ENCODE measurements at places on chromosomes 12 and 14.

- DNase-seq = no peak
These were observed 8.6 kb downstream of the VTI1B start for GRCh38 chr14:67665868-67666267.

GRCh38 chr12:9329019-9329418 is 120.8 kb upstream of the PZP start:
- no peak for DNase-seq

- DNase-seq = peak; percentile 46
These were observed 37.6 kb downstream of the BCAT1 start for GRCh38 chr12:24911271-24911791.

GRCh38 chr12:53333845-53334244 is 2.3 kb downstream of the SP7 start:
- DNase-seq = no peak

- DNase-seq = no peak
These were observed 19.0 kb downstream of the EIF4B start for GRCh38 chr12:53025250-53025649.

DNA sequence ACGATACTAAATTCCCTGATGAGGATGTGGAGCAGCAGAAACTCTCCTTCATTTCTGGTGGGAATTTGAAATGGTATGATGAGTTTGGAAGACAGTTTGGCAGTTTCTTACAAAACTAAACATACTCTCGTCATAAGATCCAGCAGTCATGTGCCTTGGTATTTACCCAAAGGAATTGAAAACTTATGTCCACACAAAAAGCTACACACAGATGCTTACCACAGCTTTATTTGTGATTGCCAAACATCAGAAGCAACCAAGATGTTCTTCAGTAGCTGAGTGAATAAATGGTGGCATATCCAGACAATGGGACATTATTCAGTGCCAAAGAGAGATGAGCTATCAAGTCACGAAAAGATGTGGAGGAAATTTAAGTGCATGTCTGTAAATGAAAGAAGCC is 10.7 kb upstream of the APOLD1 start:
- no peak for DNase-seq

GRCh38 chr12:105820429-105821125 is 318.2 kb downstream of the NUAK1 start:
- DNase-seq = peak; percentile 64

DNA sequence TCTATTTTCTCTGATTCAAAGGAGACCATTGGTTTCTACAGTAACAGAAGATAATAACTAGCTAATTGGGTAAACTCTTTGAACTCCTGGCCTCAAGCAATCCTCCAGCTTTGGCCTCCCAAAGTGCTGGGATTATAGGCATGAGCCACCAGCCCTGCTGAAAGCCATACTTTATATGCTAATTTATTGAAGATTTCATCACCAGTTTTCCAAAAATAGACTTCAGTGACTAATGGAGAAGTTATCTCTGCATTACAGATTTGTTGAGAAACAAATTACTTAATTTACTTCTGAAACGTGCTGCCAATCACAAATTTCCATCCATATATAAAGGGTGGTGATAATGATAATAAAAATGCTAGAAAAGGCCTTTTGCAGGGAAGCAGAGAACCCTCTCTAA is 1758.1 kb upstream of the SEL1L start:
- no peak for DNase-seq

DNA sequence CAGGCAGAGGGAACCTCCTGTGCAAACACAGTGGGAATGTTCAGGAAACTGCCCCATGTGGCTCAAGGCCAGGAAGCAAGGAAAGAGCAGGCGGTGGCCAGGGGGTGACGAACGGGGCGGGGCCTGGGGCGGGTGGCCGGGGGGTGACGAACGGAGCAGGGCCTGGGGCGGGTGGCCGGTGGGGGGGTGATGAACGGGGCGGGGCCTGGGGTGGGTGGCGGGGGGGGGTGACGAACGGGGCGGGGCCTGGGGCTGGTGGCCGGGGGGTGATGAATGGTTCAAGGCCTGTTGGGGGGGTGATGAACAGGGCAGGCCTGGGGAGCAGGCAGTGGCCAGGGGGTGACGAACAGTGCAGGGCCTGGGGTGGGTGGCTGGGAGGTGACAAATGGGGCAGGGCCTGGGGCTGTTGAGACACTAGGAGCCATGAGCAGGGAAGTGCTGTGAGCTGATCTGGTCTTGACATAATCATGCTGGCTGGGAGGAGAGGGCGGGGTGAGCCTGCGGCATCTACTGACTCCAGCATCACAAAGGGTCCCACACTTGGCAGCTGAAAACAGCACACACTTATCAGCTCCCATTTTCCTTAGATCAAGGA is 62.7 kb upstream of the FBRSL1 start:
- no peak for DNase-seq

DNA sequence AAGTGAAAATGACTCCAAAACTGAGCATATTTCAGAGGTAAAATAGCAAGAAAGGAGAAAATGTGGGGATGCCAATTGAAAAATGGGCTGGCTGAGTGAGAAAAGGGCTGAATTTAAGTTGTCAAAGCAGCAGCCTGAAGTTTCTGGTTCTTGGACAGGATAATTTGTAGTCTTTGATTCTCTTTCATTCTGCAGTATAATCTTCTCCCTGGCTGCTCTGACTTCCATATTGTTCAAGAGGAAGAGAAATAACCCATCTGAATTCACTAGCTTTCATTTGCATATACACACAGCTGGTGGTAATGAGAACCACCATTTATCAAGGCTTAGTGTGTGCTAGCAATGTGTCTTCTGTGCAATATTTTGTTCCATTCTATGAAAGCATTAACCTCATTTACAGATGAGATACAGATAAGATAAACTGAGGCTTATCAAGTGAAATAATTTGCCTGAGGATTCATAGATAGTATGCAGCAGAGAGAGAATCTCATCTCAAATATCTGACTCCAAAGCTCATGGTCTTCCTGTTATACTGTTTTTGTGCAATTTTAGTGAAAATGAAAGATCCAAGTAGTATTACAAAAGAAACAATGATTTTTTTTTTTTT is 184.2 kb downstream of the TMTC2 start:
- DNase-seq = no peak

GRCh38 chr12:111067498-111067897 is 147.1 kb upstream of the MYL2 start:
- DNase-seq = no peak

GRCh38 chr14:93056840-93057585 is 58.7 kb downstream of the ITPK1 start:
- DNase-seq = no peak

DNA sequence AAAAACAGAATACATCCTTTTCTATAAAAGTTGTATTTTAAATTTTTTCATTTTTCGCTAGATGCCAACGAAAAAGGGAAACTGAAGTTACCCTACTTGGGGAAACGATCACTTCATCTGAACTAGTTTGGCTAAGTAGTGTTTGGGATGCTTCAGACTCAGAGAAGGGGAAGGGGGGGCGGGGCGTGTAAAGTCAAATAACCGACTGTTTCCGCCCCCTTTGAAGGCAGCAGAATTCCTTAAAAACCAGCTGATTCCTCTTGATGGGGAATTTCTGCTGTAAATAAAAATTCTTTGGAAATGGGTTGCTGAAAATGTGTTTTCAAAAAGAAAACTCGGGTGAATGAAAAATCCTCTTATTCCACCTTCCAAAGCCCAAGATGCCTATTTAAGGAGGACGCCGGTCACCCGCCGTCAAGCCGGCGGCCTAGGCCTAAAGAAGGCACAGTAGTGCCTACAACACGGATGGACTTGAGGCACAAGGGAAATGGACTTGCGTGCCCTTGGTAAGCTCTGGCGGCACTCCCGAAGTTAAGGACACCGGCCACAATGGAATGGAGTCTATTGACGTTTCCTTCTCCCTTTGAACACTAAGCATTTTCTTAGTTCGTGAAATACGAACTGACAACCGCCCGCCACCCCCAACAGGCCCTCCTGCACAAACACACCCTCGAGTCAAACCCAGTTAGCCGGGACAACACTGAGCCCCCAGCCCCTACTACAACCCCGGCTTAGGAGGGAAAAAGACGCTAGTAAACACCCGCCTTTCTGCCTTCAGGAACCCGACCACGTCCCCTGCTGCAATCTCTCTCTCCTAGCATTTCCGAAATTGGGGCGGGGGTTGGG is 1.9 kb downstream of the ATXN2 start:
- DNase-seq = no peak

DNA sequence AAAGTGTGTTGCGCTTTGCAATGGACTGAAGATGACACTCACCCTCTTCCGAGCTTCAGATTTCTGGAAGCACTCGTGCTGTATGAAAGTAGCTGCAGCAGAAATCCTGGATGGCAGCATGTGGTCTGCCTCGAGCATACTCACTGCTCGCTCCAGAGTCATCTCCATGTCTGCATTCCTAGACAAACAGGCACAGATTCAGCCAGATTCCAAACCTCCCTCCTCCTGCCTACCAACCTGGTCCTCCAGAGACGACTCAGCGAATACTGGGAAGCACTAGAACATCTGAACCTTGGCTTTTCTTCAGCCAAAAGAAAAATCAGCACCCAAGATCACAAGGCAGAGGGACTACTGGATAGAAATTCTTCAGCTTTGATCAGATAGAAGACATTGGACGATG is 27.7 kb downstream of the PKP2 start:
- no peak for DNase-seq

DNA sequence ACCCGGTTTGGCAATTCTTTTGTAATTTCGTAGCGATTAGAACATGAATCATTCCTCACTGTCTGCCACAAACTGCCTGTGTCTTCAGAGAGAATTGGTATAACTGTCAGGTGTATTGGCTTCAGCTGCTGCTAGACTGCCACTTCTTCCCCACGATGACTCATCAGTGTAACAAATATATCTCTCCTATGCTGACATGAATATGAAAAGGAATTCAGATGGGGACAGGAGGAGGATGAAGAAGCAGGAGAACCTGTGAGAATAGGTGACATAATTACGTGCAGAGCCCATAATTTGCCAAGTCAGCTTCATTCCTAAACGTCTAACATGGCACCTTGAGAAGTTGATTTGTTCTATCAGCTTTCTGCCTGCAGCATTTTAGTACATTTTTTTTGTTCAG is 64.9 kb downstream of the FRMD6 start:
- no peak for DNase-seq

DNA sequence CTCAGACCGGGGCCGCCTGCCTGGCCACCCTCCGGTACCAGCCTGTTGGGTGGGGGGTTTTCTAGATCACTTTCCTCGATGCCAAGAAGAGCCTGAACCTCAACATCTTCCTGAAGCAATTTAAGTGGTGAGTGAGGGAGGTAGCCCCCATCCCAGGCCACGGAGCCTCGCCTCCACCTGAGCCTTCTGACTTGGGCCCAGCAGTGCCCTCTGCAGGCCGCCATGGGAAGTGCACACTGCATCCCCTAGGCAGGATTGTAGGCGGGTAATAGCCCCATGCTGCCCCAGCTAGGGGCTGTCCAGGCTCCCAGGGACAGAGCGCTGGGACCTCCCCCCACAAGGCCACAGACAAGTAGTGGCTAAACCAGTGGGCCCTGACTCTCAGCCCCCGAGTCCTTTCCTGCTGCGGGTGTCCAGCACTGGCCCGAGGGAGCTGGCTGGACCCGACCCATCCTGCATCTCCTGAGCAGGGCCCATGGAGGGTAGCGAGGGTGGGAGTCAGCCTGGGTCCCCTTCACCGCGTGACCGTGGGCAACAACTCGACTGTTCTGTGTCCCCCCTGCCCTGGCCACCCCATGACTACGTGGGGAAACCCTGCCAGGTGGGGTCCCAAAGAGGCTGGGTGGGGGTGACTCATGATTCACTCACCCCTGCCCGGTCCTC is 15.3 kb upstream of the ADSS1 start:
- DNase-seq = no peak

GRCh38 chr12:109029411-109029810 is 8.5 kb upstream of the SVOP start:
- no peak for DNase-seq

DNA sequence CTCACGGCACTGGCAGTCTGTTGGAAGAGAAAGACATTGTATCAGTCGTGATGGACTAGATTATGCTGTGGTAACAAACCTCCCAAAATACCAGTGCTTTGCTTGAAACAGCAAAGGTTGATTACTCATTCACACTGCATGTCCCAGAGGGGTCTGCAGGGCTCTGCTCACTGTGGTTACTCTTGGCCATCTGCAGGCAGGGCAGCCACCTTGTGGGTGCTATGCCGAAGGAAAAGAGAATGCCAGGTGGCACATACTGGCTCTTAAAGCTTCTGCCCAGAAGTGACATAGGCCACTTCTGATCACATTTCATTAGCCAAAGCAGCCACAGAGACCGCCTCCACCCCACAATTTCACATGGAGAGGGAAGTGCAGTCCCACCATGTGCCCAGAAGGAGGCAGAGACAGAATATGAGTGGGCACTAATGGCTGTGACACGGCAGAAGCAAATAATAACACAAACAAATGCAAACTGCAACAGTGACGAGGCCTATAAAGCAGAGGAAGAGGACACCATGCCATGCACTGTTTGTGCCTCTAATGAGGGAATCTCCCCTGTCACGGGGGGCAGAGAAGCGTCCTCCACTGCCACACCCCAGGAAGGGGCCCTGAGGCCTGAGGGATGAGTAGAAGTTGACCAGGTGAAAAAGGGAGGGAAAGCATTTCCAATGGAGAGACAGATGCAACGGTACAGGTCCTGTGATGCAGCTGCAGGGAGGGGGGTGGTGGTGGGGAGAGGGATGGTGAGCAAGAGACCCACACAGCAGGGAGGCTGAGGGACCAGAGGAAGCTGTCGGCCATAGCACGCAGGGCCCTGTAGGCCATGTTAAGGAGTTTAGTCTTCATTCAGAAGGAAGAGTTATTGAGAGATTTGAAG is 51.7 kb upstream of the KICS2 start:
- DNase-seq = no peak

DNA sequence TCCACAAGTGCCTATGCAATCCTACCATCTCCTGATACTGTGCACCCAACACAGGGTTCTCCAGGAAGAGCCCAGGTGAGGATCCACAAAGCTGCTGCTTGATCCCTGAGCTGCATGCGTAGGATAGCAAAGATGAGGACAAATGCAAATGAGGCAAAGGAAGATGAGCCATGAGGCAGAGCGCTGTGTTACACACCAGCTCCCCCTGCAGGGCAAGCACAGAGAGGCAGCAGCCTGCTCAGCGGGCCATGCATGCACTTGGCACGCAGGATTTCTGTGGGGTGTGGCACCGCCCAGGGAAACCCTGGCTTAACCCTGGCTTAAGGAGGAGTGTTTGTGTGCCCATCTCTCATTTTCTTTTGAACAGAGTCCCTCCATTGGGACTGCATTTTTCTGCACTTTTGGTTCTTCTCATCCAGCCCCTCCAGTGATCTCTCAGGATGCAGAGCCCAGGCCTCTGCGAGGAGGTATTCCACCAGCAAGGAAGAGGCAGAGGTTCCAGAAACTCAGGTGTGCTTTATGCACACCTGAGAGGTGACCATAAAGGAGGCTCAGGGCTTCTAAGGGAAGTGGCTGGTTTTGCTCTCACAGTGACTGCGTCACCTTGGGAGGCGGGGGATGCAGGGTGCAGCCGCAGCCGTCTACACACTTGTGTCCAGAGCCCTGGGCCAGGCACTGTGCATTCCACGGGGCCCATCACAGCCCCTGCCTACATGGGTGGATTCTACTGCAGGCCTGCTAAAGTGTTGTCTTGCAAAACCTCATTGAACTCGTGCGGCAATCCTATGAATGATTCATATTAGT is 973.3 kb upstream of the TMEM132C start:
- DNase-seq = peak; percentile 23

Measured in astrocyte of the cerebellum (primary cell).